ENCODE measurements at places on chromosomes 2 and 18.

- no peak for DNase-seq
Measured at GRCh38 chr2:18132697-18133096, 254.2 kb downstream of the KCNS3 start.

GRCh38 chr2:240149943-240150784 lies 9.7 kb upstream of the OTOS start:
- DNase-seq: no peak

- no peak for DNase-seq
Measured at GRCh38 chr2:173151671-173152401, 76.2 kb downstream of the MAP3K20 start.

GRCh38 chr2:24048769-24049484 lies 614 bp upstream of the FKBP1B start:
- DNase-seq: no peak

DNA sequence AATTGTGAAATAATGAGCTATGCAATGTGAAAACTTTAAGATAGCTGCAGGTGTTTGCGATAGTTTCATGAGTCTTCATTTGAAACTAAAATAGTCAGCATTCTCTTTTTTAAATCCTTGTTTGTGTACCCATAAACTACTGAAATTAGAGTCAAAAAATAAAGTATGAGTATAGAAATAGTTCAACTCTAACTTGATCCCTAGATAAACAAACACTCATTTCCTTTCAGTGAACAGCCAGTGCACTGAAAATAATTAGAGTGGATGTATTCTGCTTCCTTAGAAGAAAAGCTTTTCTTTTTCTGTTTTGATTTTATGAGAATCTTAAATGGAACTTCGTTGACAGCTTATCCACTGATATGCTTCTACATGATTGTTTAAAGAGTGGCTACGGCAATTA lies 1033.4 kb downstream of the SOCS6 start:
- DNase-seq: no peak

DNA sequence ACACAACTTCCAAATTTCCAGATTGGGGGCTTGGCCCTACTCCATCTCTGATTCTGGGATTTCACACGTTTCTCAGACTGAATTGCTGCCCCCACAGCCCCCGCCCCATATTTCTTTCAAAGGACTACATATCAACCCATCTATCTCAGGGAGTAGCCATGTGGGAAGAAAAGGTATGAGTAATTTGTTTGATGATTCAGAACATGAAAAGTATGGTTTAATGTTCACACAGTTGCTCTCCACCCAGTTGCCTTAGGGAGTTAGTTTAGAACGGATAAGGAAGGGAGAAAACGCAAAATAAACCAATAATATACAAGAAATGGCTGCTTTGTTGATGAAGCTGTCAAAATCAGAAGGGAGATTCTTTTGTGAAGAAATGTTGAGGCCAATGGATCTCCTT lies 145.1 kb downstream of the PIEZO2 start:
- no peak for DNase-seq

GRCh38 chr18:48310999-48311398 lies 98.2 kb downstream of the ZBTB7C start:
- DNase-seq: no peak

DNA sequence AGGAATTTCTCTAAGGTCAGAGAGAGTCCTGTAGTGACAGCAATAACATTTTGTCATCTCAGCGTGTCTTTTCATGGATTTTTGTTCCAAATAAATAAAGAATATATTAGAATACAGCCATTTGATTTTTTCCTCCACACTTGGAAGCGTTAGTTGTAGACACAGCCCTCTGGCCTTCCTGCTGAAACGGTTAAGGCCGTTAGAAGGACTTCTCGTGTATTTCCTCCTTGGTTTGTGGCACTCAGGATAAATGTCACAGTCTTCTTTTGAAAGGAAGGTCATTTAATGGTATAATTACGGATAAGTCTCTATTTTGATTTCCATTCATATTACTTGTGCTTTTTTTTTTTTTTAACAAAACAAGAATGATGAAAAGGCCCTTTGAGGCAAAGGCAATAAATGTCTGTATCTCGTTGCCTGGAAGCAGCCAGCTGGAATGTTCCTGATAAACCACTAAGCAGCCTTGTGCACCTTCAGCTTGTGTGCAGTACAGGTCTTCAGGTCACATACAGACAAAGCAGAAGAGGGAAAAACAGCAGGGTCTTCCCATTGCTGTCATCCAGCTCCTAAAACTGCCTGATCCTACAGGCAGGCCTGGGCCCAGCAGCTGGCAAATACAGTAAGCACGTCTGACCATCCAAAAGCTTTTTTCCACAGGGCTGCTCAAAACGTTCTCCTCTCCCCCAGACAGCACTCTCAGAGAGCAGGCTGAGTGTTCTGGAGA lies 14.4 kb downstream of the EFR3B start:
- DNase-seq: no peak

DNA sequence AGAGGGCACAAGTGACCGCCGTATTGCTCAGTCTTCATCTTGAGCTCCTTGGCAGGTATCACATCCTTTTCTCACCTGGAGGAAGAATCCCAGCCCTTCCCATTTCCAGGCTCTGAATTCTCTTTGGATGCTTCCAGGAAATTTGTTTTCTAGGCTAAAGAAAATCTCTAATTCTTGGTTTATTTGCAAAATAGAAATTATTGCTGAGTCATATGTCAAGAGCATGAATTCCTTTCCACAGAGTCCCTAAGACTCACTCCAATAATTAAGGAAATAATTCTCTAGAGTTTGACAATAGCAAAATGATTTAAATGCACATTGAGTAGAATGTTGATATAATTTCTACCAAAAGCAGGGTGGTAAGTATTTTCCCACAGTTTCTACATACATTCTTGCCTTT lies 16.3 kb upstream of the CCDC68 start:
- no peak for DNase-seq

DNA sequence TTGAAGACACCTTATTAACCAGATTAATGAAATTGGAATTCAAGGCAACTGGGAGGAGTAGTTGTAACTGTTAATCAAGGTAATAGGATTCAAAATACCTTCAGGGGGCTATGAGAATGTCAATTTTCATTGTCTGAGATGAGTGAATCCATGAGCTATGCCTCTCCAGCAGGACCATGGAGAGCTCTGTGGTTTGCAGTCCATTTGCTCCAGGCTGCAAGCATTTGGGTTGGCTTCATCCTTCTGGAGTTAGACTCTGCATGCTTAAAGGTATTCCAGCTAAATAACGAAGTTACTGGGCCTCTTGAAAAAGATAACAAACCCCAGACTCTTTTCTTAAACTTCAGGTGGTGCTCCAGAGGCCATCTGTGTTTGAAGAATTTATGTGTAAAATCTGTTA lies 207.1 kb upstream of the SLC8A1 start:
- DNase-seq: no peak

DNA sequence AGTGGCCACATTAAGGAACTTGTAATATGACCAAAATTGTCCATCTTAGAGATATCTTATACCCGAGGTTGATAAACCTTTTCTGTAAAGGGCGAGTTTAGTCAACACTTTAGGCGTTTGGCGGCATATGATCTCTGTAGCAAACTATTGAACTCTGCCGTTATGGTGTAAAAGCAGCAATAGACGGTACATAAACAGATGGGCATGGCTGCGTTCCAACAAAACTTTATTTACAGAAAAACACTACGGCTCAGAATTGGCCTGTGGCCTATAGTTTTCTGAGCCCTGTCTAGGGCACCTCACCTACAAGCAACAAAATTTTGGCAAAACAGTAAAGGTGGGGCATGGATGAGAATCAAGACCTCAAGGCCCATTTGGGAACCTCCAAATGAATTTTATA lies 121.9 kb upstream of the HAAO start:
- DNase-seq: no peak

GRCh38 chr2:179344970-179345369 lies 80.3 kb upstream of the SESTD1 start:
- DNase-seq: no peak

DNA sequence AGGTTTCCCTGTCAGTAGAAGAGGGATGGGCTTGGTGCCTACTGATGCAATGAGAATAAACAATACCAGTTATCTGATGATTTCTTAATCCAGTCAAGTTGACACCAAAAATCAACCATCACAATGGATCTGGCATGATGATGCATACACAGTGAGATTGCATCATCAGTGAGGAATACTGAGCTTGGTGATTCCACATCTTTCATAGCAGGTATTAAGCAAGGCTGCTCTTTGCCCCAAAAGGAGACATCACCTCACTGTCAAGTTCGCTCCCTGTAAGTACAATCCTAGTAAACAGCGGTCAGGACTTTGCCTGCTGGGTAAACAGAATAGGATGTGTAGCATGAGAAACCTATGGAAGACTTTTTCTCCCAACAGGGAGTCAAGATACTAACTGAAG lies 282.7 kb upstream of the CDH2 start:
- DNase-seq: no peak

DNA sequence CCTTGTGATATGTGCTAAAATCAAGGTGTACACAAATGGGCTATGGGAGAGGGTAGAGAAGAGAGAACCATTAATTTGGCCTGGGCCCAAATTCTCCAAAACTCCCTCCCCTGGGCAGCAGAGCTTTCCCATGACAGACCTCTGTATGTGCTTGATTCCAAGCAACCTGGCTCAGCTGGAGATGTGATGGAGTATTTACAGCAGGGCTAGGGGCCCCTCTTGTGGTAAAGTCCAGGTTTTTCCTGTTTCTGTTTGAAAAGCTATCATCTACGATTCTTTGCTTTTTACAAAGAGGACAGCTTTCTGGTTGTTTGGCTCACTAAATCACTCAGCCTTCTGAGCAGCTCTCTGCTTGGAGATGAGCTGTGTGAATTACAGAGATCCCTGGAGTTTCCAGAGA lies 40.3 kb downstream of the KCNS3 start:
- no peak for DNase-seq

DNA sequence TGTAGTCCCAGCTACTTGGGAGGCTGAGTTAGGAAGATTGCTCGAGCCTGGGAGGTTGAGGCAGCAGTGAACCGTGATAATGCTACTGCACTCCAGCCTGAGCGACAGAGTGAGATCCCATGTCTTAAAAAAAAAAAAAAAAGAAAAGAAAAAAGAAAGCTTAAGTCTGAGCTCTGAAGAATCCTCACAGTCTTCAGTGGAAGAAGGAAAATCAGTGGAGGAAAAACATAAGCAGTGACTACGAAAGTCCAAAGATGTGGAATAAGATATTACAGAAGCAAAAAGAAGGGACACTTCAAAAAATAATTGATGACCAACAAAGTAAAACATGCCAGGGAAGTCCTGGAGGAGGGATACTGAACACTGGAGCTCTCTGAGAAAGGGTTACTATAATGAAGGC lies 2.8 kb upstream of the PCGF1 start:
- DNase-seq: no peak

- no peak for DNase-seq
Measured at GRCh38 chr2:121613774-121614173, 35.5 kb downstream of the CLASP1 start.

DNA sequence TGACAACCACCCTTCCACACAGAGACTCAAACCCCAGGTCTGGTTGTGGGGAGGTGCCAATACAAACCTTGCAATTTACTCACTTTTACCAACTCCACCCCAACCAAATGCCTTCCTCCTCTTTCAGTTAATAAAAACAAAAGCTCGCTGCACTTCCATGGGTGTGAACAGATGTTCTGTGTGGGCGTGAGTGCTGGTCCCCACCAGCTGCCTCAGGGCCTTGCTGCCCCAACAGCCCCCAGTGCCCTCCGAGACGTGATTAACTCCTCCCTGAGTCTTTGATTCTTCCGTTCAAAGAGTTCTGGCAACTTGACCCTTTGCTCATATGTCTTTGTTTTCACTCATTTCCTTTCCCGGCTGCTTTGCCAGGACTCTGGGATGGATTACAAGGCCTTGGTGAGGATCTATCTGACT lies 258.9 kb upstream of the CXCR4 start:
- no peak for DNase-seq

DNA sequence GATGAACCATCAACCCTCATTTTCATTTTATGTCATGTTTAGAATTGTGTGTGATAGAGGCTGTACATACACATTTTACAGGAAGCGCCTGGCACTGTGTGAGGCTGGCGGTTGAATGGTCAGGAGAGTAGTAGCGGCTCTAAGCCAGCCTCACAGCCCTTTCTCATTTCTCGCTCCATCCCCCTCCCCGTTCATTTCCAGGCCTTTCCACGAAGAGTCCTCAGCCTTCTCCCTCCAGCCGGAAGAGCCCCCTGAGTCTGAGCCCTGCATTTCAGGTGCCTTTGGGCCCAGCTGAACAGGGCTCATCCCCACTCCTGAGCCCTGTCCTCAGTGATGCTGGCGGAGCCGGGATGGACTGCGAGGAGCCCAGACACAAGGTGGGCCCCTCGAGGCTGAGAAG lies 51.8 kb downstream of the STK25 start:
- no peak for DNase-seq

GRCh38 chr2:73859721-73860586 lies 31.2 kb downstream of the STAMBP start:
- DNase-seq: no peak

DNA sequence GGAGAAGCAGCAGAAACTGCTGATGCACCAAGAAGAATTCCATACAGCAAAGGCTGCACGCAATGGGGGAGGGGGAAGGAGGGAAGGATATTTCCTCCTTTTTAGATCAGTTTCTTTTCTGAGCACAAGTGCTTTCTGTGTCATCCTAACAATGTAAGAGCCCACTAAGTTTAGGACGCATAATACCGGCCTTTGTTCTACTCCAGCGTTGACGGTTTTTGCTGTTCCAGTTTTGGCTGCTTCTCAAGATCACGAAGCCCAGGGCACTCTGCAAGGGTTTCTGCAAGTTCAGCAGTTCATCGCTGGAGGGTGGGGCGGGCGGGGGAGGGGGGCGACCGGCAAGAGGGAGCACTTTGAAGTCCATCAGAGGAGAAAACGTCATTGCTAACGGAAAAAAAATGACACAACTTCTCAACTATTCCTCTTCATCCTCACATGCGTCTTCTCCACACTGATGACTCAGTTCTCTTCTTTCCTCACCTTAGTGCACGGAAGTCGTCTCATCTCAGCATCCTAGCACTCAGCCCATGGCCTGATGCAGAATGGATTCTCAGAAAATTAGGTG lies 8.7 kb downstream of the FAM178B start:
- DNase-seq: no peak

DNA sequence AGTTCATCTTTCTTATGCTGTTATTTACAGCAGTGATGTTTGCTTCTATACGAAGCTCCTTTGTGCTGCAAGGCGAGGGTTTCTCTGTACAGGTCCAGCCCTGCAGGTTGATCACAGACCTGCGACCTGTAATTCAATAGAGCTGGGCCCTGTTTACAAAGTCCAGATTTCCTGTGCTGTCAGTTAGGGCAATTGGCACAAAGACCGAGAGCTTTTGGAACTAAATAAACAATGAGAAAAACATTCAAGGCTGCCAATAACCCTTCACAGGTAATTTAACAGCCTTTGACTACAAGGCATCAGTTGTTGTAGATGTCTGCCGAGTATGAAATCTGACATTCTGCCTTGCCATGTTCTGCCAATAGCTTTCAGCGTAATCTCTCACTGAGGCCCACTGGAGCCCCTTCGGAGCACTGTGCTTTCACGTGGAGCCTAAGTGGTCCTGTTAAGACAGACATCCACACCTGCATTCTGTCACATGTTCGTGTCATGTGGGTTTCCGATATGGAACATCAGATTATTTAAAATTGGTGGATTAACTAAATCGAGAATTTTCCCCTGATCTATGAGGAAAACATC lies 232.5 kb downstream of the PTGR3 start:
- DNase-seq: no peak
